Prostate gland (tissue), 2 donors: ENCODE measurements at places on chromosomes 1 and 21. TPM values are rescaled to one million over a fixed set of nuclear protein-coding genes. Genes with fewer than 3 reads are reported as not detected.

DNA sequence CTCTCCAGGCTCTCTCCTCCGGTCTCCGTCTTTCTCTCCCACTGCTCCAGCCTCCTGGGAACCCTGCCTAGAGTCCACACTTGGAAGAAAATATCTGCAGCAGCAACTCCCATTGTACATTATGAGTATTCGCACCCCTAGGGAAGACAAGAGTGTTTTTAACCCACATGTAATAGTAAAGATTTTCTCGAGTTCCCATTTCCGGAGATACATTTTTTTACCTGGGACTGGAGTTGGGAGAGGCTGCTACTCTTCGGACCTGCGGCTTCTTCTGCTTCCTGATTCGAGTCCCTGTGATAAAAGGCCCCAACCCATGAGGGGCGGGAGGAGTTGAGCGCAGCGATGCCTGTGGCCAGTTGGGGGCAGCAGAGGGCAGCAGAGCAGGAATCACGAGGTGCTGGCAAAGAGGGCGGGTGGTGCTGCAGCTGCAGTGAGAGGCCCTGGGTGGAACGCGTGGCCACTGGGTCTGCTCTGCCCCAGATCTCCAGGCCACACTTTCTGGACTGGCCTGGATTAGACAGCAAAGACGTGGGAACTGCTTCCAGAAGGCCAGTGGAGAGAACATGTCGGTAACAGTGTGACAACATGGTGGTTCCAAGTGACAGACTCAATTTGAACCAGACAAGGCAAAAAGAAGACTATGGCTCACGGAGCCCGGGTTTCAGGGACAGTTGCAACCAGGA lies 221.0 kb upstream of the CSF3R start:
- peak; percentile 46 for DNase-seq

GBP7 gene
- total RNA-seq = not detected

DNA sequence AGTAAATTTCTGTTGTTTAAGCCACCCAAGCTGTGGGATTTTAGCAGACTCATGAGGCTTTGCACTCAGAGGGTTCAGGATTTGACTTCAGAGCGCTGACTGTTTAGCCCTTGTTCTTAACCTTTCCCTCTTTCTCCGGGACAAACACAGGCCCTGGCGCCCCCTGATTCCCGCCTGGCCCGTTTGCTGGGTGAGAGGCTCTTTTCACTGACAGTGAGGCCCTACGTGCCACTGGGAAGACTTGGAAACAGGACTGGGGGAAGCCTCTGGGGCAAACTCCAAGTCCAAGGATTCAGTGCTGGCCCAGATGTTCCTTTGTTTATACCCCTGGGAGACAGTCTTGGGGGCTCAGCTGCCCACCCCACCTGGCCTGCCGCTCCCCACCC lies 11.7 kb upstream of the TRIM63 start:
- no peak for DNase-seq

DNA sequence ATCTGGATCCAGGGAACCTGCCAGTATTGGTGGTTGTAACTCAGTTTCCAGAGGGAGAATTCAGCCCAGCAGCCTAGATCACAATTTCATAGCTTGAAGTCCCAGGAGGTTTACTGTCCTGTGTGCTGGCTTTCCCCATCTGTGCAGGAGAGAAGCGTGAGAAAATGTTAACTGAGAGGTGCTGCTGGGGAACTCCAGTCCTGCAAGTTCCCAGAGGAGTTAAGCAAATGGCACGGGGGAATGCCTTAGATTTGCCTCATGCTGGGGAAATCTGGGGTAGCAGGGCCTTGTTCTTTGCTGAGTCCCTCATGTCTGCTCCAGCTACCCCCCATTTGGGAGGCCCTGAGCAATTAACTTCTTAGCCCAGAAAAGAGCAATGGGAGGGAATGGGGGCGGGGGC lies 25.1 kb upstream of the SLAMF6 start:
- no peak for DNase-seq

- DNase-seq = no peak
Observed at GRCh38 chr1:100360790-100361510, 8.6 kb downstream of the CDC14A start.

DNA sequence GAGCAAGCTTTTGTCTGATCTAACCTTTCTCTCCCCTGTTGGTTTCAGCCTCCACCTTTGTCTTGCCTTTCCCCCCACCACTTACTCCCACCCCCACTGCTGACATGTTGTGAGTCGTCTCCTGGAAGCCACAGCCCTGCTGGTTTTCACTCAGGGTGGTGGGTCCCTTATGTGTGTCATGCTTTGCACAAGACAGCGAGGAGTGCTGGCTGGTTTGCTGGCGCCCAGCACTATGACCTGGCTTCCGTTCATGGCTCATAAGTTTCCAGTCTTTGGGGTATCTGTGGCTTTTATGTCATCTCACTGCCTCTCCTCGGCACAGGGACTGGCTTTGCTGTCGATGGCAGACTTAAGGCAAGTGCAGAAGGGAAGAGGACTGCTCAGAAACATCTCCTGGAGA lies 177.7 kb downstream of the KIF26B start:
- DNase-seq = no peak

DNA sequence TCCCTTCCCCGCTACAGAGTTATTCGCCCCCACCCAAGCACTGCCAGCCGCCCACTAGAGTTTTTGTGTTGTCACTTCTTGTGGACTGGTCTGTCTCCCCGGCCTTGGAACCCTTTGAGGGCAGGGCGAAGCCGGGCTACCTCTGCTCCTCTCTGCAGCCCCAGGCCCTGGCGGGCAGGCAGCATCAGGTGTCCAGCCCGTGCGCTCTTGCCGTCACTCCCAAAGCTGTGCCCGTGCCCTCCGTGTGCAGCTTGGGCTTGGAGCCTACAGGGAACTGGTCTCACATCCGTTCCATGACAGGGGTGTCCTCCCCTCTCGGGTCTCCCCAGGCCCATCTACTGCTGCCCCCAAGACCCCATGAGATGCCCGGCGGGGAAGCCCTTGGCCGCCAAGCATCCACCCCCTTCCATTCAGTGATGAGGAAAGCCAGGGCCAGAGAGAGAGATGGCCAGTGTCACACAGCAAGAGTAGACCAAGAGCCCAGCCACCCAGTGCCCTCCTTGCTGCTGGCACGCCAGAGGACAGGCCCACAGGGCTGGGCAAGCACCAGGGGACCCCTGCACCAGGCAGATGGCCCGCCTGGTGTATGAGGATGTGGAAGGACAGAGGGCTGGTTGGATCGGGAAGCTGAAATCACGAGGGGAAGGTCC lies 15.3 kb upstream of the LDLRAP1 start:
- DNase-seq = no peak

DNA sequence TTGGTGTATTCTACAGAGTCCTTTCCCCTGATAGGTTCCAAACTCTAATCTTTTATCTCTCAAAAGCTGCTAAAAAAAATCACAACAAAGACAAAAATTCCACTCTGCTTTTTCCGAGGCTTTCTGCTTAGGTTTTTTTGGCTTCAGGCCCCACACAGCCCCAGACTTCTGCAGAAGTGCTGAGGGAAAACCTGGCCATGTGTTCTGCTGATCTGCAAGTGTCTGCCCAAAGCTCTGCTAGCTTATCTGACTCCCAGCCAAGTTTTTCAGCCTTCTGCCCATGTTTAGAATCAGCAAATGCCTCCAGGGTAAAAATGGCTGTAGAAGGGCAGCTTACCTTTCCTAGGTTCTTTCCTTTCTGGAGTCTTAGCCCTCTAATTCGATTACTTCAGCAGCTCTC lies 28.4 kb downstream of the DISP3 start:
- DNase-seq = no peak

GRCh38 chr1:19918057-19918456 lies 5.4 kb downstream of the PLA2G2E start:
- DNase-seq = peak; percentile 80

GRCh38 chr1:157112186-157112867 lies 12.7 kb upstream of the ETV3L start:
- DNase-seq = no peak

FMO5 gene
- total RNA-seq = 9.1 TPM

DNA sequence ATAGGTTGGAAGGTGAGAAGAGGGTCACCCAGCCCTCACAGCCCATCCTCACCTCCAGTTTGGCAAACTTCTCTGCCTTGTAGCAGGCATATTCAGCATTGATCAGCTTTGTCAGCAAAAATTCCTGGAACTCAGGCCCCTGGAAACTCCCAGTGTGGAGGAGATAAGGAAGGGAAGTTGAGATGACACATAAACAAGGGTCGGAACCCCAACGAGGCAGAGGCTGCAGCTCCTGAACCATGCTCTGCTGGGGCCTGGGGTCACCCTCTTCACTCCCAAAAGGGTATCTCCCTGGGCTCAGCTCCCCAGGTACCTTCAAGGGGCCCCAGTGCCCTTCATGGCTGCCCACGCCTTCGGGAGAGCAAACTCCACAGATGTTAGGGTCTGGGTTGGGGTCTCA lies 60.4 kb downstream of the RAP1GAP start:
- no peak for DNase-seq

DNA sequence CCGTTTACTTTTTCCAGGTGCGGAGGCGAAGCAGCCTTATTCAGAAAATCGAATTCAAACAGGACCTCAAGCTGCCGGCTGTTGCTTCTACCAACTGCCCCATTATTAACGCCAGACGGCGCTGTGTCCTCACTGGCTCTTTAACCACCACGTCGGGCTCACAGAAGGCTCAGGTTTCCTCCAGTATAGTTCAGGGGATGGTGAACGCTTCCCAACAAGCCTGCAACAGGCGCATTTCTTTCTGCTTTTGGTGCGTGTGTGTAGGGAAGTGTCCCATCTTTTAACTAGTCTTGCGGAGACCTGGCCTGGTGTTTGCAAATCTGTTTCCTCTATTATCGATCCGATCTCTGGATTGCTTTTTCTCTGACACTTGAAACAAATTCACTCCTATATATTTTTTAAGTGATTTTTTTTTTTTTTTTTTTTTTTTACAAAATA lies 791 bp upstream of the STUM start:
- DNase-seq = peak; percentile 85

DNA sequence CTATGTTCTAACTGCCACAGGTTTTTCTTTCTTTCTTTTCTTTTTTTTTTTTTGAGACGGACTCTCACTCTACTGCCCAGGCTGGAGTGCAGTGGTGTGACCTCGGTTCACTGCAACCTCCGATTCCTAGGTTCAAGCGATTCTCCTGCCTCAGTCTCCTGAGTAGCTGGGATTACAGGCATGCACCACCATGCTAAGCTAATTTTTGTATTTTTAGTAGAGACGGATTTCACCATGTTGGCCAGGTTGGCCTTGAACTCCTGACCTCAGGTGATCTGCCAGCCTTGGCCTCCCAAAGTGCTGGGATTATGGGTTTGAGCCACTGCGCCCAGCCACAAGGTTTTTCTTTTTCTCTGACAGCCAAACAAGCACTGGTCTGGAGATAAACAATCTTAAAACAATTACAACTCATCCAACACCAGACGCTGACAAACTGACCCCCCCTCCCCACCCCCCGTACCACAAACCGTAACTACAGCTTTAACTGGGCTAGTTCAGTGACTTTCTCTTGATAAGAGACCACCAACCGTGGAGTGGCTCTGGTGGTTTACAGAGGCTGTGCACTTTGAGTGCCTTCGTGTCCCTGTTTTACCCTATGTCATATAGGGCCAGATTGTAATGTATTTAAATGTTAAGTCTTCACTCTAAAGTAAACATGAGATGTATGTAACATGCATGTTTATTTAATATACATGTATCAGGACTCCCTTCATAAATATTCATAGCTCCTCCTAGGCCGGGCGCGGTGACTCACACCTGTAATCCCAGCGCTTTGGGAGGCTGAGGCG lies 19.5 kb upstream of the PUM1 start:
- DNase-seq = no peak

- DNase-seq = no peak
Observed at GRCh38 chr1:220370041-220370700, 97.9 kb upstream of the RAB3GAP2 start.

GRCh38 chr1:236860101-236860500 lies 65.0 kb downstream of the MTR start:
- DNase-seq = no peak

MRPL39 gene
- total RNA-seq = 15.4 TPM

GRCh38 chr1:76006234-76006633 lies 68.3 kb upstream of the ST6GALNAC3 start:
- DNase-seq = no peak

ANKRD65 gene
- 33.7 TPM for total RNA-seq

- DNase-seq = no peak
Observed at GRCh38 chr1:186899577-186899976, 70.8 kb downstream of the PLA2G4A start.

DNA sequence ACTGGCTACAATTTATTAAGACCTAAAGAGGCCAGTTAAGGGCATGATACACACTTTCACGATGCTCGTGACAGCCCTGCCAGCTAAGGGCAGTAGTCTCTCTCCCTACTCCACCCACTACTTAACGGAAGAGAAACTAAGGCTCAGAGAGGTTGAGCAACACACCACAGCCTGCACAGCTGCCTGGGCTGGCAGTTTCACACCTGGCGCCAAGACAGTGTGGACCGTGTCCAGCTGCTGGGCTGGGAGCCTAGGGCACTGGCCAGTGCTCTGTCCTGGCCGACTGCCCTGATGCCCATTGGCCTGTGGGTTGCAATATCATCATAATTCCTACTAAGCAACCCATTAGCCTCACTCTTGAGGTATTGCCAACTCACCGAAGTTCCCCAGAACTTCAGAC lies 27.6 kb downstream of the TENT5C start:
- DNase-seq = no peak

DNA sequence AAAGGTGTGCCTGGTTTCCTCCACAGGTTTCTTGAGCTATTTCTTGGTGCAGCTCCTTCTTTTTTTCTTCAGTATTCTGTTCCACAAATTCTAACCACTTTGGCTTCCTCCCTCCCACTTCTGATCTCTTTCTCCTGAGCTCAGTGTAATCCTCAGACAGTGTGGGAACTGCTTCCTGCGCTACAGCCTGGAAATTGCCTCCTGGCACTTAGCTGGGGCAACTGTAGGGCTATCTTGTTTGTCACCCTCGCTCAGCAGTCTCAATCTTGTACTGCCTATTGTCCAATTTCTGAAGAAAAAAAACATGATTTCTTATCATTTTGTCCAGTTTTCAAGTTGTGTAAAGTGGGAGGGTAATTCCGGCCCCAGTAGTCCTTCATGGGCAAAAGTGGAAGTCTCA lies 24.0 kb upstream of the GALNT2 start:
- DNase-seq = no peak

DNA sequence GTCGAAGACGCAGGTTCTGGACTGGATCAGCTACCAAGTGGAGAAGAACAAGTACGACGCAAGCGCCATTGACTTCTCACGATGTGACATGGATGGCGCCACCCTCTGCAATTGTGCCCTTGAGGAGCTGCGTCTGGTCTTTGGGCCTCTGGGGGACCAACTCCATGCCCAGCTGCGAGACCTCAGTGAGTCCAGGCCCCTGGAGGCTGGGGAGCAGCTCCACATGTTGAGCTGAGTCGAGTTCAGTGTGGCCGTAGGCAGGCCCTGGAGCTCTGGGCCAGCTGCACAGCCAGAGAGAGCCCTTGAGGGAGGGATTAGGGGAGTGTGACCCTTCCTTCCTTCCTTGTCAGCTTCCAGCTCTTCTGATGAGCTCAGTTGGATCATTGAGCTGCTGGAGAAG lies 1.6 kb downstream of the ELF3 start:
- no peak for DNase-seq

LAMB3 gene
- 92.8 TPM for total RNA-seq

OR2M4 gene
- total RNA-seq = 0.11 TPM

S100A12 gene
- total RNA-seq = not detected

DNA sequence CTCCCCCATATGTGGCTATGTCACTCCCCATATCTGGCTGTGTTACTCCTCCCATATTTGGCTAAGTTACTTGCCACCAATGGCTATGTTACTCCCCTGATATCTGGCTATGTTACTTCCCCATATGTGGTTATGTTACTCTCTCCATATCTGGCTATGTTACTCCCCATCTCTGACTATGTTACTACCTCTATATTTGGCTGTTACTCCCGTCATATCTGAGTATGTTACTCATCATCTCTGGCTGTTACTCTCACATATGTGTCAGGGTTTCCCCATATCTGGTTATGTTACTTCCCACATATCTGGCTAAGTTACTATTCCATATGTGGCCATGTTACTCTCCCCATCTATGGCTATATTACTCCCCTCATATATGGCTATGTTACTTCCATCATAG lies 50.3 kb upstream of the MAP10 start:
- no peak for DNase-seq
